ENCODE measurements at places on chromosomes 2 and 18.

DNA sequence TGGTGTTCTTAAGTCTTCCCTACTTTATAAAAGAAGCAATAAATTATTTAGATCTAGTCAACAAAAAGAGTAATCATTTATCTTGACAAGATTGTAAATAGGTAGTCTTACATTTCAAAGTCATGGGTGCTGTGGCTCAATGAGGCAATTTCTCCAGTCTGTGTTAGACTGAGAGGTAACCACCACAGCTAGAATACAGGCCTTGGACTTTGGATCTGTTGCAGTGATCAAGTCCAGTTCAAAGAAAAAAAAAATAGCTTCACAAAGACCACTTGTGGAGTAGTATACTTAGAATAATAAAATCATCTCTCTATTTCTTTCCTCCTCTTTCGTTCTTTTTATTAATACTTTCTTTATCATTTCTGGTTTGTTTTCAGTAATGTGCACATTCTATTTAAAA lies 93.1 kb upstream of the FSIP2 start:
- DNase-seq = no peak

DNA sequence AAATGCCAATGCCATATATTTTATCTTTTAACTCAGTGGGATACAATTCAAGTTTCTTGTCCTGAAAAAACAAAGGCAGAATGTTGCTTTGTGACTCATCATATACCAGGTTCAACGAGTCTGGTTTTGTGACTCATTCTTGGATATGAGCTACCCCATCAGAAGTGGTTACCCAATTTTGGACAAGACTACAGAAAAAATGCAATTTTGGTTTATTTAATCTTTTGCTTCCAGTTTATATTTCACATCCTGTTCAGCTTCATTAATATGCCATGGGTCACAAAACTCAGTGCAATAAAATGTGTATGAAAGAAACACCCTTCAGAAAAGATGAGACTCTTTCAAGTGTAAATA lies 25.0 kb downstream of the FN1 start:
- DNase-seq = no peak

GRCh38 chr2:3449086-3449485 lies 69.6 kb downstream of the TRAPPC12 start:
- DNase-seq = peak; percentile 78

GRCh38 chr2:864501-865106 lies 86.0 kb upstream of the SNTG2 start:
- DNase-seq = no peak

DNA sequence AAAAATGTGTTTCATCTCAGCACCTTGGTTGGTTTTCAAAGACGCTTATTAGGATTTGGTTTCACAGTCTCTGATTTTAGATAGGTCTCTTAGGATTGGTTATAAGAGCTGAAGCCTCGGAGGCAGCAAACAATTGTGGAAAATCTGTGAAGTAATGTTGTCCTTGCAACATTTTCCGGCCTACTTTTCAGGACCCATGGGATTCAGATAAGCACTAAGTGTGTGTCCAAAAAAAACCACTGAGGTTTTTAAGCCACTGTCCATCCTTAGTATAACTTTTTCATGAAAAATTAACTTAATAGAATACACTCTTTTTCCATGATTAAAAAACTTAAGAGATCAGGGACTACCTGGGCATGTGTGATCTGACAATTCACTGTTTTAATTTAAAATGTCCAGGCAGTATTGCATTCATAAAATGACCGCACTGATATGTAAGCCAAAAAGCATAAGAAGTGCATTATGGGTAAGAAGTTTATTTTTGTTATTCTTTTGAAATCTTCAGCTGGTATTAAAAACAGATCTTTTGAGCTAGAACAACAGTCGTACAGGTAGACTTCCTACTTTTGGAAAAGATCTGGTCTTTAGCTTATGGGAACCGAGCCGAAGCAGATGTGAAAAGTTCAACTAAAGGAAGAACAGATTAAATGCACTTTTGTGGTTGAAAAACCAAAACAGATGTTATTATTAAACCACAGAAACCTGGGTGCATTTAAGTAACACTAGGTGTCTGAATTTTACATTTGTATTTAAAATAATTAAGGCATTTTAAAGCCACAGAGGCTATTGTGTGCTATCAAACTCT lies 479.4 kb upstream of the ZEB2 start:
- no peak for DNase-seq

DNA sequence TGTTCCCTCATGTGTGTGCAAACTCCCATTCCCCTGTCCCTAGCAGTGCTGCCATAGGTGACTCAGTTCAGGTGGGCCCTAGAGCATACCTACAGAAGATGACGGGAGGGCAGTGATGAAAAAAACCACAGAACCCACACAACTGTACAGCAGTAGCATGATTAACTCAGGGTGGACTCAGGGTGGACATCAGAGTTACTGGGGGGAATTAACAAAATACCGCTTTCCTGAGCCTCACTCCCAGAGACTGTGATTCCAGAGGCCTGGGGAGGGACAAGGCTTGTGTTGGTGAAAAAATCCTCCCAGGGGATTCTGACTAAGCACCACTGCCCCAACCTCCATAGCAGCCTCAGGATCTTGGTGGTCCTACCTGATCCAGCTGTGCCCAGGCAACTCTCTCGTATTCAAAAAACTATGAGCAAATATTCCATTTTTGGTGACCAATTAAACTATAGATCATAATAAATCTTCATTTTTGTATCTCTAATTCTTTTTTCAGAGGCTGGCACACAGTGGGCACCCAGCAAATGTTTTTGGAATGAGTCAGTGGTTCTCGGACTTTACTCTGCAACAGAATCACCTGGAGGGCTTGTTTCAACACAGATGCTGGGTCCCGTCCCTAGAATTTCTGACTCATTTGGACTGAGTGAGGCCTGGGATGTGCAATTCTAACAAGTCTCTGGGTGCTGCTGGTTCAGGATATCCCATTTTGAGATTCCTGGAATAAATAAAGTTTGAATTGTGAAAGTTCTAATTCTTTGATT lies 84.1 kb upstream of the NABP1 start:
- no peak for DNase-seq

DNA sequence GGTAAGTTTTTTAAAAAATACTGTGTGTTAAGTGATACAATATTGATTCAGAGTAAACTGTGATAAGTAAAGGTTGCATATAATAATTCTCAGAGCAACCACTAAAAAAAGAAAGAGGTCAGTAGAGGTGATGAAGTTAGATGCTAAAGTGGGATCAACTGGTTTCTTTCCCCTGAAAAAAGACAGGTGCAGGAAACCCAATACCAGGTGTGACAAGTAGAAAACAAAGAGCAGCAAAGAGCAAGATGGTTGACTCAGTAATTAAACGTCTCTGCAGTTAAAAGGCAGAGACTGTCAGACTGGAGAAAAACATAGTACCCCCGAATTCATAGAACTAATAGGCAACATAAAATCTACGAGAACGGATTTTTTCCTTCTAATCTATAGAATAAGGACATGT lies 128.3 kb downstream of the ATP9B start:
- peak; percentile 48 for DNase-seq

GRCh38 chr2:143850084-143850483 lies 669.8 kb downstream of the ZEB2 start:
- DNase-seq = no peak

DNA sequence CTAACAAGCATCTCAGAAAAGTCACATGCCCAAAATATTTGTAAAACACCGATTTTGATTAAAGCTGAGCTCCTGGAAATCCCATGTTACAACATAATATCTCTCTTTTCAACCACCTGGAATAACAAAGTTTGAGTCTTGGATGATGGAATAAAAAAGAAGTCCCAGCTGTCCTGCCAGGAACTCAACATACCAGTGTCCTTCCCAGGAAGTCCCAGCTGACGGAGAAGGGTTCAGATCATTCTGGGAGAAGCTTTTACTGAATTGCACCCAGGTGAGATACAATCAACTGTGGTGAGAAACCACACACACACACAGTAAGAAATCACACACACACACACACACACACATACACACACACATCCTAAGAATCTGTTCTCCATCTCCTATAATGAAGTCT lies 413.1 kb upstream of the PKDCC start:
- no peak for DNase-seq

GRCh38 chr2:206353685-206354084 lies 79.2 kb downstream of the ZDBF2 start:
- DNase-seq = no peak

GRCh38 chr18:11570769-11571412 lies 38.5 kb upstream of the SLC35G4 start:
- no peak for DNase-seq

GRCh38 chr18:47285456-47285855 lies 34.0 kb upstream of the SKOR2 start:
- no peak for DNase-seq

GRCh38 chr2:18950361-18950851 lies 361.0 kb upstream of the NT5C1B start:
- DNase-seq = no peak

DNA sequence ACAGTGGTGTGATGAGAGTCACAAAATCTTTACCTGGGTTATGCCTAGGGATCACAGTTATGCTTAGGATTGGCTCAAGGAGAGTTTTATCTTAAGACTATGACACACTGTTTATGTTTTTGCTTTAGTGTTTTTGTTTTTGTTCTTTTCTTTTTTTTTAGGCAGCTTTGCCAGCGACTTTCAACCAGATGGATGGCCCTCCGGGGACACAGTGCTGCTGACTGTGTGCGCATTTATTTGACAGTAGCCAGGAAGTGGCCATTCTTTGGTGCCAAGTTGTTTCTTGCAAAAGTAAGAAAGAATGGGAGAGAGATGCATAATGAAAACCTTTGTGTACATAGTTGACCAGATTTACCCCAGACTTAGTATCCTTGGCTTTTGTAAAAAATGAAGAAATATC lies 15.1 kb upstream of the DYNC2LI1 start:
- no peak for DNase-seq

DNA sequence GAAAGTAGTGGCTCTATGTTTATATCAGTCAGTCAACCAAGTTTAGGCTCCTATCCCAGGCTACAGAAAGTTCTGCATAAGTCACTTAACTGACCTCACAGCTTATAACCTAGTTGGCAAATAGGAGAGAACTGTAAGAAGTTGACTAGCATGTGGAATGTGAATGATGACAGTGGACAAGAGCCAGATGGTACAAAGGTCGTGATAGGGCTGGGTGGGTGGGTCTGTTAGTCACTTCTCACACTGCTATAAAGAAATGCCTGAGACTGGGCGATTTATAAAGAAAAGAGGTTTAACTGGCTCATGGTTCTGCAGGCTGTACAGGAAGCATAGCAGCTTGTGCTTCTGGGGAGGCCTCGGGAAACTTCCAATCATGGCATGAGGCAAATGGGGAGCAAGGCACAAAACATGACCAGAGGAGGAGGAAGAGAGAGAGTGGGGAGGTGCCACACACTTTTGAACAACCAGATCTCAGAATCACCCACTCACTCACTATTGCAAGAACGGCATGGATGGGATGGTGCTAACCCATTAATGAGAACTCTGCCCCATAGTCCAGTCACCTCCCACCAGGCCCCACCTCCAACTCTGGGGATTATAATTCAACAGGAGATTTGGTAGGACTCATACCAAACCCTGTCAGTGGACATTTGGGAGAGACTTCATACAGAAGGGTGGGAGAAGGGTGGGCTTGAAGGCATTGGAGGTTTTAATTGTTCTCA lies 68.8 kb downstream of the LTBP1 start:
- no peak for DNase-seq

Measured in NCI-H187 treated with DMSO at 0.1 percent for 48 hours (cell line).